Esophagus mucosa (tissue), 1 donor: ENCODE measurements at places on chromosomes 7 and 10. TPM values are rescaled to one million over a fixed set of nuclear protein-coding genes. Genes with fewer than 3 reads are reported as not detected.

Gene MUC12
- 0.16 TPM for total RNA-seq

Gene SKIDA1
- total RNA-seq = 0.44 TPM

Gene CSTF2T
- 10.3 TPM for total RNA-seq

Gene EPHA1
- 79.0 TPM for total RNA-seq

Gene GALNT17
- 0.36 TPM for total RNA-seq

Gene TWIST1
- 0.64 TPM for total RNA-seq

Gene CHCHD2
- total RNA-seq = 387 TPM

Gene UNC5B
- 37.0 TPM for total RNA-seq

Gene MNX1
- total RNA-seq = 0.12 TPM

Gene CNNM1
- 0.36 TPM for total RNA-seq
